Temporal lobe (tissue), 4 donors: ENCODE measurements at places on chromosomes 1 and 21. TPM values are rescaled to one million over a fixed set of nuclear protein-coding genes. Genes with fewer than 3 reads are reported as not detected.

CCDC28B gene
- 18.9 TPM for total RNA-seq

RAB25 gene
- not detected for total RNA-seq

LAPTM5 gene
- total RNA-seq, result 3.9 TPM

TRPM2 gene
- 2.0 TPM for total RNA-seq

KCNK1 gene
- total RNA-seq, result 3.0 TPM

DIO1 gene
- not detected for total RNA-seq

LORICRIN gene
- 0.25 TPM for total RNA-seq

SLC5A9 gene
- total RNA-seq, result not detected

SLC35F3 gene
- 2.5 TPM for total RNA-seq

CENPF gene
- total RNA-seq, result 14.8 TPM

SAMD11 gene
- total RNA-seq, result 1.2 TPM

MAP3K21 gene
- total RNA-seq, result 3.2 TPM

UBE2U gene
- total RNA-seq, result not detected

TTC22 gene
- total RNA-seq, result 0.49 TPM

SH2D5 gene
- total RNA-seq, result 0.49 TPM

SPRR2G gene
- not detected for total RNA-seq

VASH2 gene
- total RNA-seq, result 37.6 TPM
